Activated CD4-positive, alpha-beta T cell treated with anti-CD3 and anti-CD28 coated beads, Interleukin-2, amount 10 ng/mL, durations not matched to agents 24 days and 14 days (primary cell): ENCODE measurements at places on chromosomes 7 and 10. TPM values are rescaled to one million over a fixed set of nuclear protein-coding genes. Genes with fewer than 3 reads are reported as not detected.

GRCh38 chr10:112763916-112764520, 186.0 kb upstream of the TCF7L2 start:
- DNase-seq, result no peak

The MIOS gene
- total RNA-seq, result 33.3 and 34.7 TPM in 2 replicates

GRCh38 chr7:25996006-25996408, 156.0 kb upstream of the NFE2L3 start:
- no peak for DNase-seq

DNA sequence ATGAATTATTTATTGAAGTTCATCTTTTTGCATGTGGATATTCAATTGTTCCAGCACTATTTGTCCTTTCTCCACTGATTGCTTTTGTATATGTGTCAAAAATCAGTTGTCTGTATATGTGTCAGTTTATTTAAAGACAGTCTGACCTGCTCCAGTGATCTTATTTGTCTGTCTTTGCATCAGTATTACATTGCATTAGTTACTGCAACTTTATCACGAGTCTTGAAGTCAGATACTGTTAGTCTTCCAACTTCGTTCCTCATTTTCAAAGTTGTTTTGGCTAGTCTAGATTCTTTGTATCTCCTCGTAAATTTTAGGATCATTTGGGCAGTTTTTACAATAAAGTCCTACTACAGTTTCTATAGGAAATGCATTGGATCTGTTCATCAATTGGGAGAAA, 166.4 kb downstream of the CELF2 start:
- no peak for DNase-seq

- no peak for DNase-seq
These were observed 44.0 kb downstream of the BICC1 start for GRCh38 chr10:58556516-58557165.

The TMEM236 gene
- 0.02 and 0.05 TPM in 2 replicates for total RNA-seq

DNA sequence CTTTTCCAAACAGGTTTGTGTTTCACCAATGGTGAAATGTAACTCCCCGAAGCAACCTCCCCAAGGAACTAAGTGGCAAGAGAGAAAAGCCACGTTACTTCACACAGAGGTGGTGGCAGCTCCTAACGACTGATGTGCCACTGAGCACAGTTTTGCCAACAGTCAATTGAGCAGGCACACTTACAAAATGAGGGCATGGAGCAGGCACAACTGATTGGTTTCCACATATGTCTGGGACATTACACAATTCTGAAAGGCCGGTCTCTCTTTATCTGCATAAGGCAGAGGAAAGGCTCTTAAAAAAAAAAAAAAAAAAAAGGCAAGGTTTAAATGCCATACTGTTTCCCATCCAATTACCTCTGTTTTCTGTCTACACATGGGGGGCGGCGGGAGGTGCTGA, 86.7 kb downstream of the GFRA1 start:
- no peak for DNase-seq

The HMX3 gene
- not detected in 2 replicates for total RNA-seq

- DNase-seq, result no peak
These were observed 16.1 kb downstream of the LANCL2 start for GRCh38 chr7:55381189-55381588.

GRCh38 chr7:33554046-33554445, 351.3 kb upstream of the BMPER start:
- no peak for DNase-seq

The LDB3 gene
- total RNA-seq, result 0.07 TPM in 1 of 2 replicates, not detected in the other

- peak; percentile 90 for DNase-seq
These were observed 9.3 kb downstream of the RPP38 start for GRCh38 chr10:15106352-15107013.

- DNase-seq, result peak; percentile 78
These were observed 822 bp downstream of the ZC3HAV1L start for GRCh38 chr7:139034855-139035585.
